ENCODE measurements at places on chromosomes 7 and 10.

GRCh38 chr10:102505462-102506115 lies 1.8 kb downstream of the SUFU start:
- DNase-seq: no peak

- DNase-seq: no peak
These were observed 55.1 kb upstream of the ITGB8 start for GRCh38 chr7:20275637-20276036.

- no peak for DNase-seq
These were observed 87.0 kb upstream of the KMT2E start for GRCh38 chr7:104927055-104927454.

- DNase-seq: no peak
These were observed 271.0 kb upstream of the COBL start for GRCh38 chr7:51587604-51588003.

DNA sequence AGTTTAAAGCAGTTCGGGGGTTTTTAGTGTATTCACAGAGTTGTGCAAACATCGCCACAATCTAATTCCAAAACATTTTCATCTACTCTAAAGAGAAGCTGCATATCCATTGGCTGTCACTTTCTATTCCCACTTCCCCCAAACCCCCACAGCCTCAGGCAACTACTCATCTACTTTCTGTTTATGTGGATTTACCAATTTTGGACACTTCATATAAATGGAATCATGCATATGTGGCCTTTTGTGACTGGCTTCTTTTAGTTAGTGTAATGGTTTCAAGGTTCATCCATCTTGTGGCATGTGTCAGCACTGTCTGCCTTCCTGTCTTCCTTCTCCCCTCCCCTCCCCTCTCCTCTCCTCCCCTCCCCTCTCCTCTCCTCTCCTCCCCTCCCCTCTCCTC lies 78.5 kb upstream of the FZD1 start:
- no peak for DNase-seq

DNA sequence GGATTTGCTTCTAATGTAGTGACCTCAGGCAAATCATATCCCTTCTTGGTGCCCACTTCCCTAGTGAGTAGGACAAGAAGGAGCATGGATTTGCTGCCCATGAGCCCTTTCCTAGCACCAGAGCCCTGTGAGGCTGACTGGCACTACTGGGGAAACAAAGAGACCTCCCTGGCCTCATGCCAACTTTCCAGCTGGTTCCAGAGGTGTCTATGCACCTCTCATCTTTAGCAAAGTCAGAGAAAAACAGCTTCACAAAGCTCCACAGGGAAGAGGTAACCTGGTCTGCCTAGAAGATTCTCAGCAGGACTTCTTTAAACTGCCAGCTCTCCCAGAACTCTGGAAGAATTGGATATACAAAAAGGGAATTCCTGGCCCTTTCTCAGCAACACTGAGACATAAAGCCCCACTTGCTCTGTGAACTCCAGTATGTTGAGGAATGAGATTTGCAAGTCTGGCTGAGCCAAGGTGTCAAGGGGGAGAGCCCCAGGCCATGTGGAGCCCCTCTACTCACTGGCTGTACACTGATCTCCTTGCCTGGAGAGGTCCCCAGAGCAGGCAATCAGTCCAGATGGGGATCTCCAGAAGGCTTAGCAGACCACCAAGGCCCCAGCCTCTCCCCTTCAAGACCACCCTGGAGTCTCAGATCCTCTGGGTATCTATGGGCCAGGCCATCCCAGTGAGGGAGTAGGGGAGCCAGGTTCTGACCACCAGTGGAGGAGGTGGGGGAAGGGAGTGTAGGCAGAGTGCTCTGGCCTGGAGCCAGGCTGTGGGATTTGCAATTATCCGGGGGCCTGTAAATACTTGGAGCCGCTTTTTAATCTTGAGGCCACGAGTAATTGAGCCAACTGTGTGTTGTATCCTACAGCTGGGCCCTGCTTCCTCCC lies 24.4 kb upstream of the RBM20 start:
- DNase-seq: no peak

GRCh38 chr7:7790041-7790741 lies 71.8 kb upstream of the RPA3 start:
- no peak for DNase-seq

DNA sequence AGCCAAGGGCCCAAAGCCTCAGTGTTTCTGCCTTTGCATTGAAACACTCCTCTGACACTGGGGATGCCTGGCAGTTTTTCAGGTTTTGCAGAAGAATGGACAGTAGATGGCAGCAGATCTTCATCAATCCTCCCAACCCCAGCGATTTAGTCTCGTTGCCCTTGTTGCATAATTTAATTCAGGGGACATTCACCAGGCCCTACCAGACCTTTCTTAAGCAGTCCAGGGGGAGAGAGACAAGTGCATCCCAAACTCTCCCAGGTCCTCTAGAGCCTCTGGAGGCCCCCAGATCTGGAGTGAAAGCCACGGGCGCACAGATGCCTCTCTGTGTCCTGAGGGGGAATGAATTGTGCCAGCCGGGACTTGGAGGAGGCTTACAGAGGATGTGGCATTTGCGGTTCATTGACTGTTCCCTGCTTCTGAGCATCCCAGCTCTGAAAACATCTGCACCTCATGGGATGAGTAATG lies 29.6 kb downstream of the MINDY4 start:
- DNase-seq: no peak

DNA sequence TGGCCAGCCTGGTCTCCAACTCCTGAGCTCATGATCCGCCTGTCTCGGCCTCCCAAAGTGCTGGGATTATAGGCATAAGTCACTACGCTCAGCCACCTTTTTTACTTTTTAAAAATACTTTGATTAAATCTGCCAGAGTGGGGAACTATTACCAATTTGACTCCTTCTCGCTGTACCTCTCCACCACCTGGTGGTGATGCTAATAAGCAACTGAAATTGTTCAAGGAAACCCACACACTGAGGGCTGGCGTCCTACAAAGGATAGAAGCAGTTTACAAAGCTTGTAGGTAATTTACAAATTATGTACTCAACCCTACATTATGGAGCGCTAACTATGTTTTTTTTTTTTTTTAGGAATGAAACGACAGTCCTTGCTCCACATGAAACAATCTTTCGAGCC lies 111.1 kb downstream of the CPED1 start:
- no peak for DNase-seq

DNA sequence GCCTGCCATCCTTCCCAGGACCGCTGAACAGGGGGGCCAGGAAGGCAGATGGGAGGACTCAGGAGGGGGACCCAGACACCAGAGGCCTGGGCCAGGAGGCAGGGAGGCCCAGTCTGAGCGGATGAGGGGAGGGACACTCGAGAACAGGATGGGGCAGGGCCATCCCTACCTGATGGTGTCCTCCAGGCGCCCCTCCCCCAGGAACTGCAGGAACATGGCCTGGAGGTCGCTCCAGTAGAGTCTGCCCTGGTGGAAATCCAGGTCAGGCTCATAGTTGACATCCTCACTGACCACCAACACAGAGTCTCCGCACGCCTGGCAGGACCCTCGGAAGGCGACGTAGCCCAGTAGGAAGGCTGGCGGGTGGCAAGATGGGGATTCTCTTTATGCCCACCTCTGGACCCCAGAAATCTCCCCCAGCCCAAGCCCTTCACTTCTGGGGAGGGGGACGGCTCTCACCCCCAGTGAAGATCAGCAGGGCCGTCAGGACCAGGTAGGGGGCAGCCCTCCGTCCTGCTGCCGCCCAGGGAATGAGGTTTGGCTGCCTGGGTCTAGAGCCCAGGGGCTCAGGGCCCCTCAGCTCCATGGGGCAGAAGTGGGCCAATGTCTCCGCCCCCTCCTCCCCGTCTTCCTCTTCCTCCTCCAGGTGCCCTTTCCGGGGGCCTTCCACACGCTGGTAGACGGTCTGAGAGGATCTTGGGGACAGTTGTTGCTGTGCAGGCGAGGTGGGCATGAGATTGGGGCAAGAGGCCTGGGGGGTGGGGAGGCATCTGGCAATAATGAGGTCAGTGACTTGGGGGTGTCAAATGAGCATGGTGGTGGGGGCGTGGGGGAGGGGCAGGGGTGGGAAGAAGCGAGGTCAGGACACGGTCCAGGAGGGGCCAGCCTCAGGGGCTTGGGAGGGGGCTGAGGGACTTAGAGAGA lies 573 bp downstream of the TFR2 start:
- no peak for DNase-seq

DNA sequence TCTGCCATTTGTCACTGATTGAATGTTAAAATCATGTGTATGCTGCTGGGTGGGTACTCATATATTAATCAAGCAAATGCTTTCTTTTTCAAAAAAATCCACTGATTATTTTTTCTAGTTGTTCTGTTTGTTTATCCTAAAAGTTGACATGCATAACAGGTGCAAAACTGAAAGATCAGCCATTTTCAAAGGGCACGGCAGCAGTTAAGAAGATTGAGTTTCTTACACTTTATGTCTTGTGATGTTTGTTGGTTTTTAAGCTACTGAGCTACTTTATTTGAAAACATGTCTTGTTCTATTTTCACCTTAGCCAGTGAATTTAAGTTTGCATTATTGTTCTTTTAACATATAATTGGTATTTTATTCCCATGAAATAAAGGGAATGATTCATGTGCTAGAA lies 45.8 kb downstream of the PPP1R3A start:
- DNase-seq: no peak

DNA sequence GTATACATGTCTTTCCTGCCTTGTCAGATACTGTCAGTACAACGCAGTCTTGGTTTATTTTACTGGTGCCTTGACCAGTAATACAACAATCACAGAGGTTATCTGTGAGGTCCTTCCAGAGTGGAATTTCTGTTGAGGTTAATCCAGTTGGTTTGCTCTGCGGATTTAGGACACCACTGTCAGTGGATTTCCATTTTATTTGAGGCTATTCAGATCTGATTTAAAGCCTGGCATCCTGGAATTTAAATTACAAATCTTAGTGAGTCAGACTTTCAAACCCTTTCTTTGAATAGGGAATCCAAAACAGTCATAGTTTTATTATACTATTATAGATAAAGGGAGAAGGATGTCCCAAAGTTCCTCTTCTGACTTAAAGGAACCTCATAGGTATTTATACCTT lies 40.5 kb downstream of the ANLN start:
- no peak for DNase-seq

GRCh38 chr10:119677904-119678755 lies 26.9 kb downstream of the BAG3 start:
- DNase-seq: no peak

DNA sequence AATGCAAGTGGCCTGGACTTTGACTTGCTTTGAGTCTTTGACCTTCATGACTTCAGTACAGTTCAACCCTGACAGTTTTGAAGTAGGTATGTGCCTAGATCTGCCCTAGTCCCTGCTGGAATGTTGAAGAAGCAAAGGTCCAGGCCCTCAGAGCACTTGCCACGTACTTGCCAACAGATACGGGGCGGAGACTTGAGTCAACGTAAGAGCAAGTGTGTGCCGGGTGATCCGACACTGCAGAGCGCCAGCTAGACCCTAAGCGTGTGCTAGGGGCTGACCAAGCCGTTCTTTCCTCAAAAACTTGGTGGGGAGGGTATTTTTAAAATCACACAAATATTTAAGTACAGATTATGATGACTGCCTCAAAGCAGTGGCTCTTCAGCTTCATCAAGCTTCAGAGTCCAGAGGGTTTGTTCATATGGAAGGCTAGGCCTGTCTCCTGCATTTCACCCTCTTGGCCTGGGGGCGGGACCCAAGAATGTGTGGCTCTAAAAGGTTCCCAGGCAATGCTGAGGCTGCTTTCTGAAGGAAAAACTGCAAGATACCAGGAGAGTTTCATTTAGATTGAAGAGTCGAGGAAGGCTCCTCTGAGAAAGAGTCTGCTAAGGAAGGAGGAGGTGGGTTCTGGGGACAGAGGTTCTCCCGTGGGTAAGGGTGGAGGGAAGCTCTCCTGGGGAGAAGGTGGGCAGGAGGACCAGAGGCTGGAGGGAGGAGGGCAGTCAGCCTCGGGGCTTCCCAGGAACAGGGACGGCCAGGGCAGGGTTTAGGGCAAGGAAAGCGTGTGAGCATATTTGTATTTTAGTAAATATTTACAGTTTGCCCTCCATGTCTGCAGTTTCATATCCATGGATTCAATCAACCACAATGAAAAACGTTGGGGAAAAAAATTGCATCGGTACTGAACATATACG lies 160.3 kb downstream of the EGFR start:
- no peak for DNase-seq

- no peak for DNase-seq
These were observed 451.5 kb upstream of the SORCS1 start for GRCh38 chr10:107616031-107616430.

GRCh38 chr10:56116684-56117083 lies 244.4 kb downstream of the ZWINT start:
- DNase-seq: no peak

DNA sequence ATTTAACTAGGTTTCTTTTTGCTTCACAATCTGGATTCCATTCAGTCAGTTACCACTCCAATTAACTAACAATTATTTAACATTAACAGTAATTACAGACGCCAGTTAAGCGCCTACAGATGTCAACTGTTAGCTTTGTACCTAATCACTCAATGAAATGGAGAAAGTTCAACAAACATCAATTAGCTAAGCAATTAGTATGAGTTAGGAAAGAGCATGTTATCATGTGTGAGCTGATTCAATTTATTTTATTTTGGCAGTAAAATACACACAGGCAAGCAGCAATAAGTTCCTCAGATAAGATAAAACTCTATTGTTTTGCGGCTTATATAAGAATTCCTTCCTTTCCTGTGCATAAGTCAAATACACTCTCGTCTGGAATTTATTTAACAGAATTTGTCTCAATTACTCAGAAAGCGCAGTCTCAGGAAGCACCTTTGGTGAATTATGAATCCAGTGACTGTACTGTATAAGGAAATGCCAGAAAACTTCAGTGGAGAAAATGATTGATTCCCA lies 427.1 kb upstream of the GALNT17 start:
- DNase-seq: no peak

DNA sequence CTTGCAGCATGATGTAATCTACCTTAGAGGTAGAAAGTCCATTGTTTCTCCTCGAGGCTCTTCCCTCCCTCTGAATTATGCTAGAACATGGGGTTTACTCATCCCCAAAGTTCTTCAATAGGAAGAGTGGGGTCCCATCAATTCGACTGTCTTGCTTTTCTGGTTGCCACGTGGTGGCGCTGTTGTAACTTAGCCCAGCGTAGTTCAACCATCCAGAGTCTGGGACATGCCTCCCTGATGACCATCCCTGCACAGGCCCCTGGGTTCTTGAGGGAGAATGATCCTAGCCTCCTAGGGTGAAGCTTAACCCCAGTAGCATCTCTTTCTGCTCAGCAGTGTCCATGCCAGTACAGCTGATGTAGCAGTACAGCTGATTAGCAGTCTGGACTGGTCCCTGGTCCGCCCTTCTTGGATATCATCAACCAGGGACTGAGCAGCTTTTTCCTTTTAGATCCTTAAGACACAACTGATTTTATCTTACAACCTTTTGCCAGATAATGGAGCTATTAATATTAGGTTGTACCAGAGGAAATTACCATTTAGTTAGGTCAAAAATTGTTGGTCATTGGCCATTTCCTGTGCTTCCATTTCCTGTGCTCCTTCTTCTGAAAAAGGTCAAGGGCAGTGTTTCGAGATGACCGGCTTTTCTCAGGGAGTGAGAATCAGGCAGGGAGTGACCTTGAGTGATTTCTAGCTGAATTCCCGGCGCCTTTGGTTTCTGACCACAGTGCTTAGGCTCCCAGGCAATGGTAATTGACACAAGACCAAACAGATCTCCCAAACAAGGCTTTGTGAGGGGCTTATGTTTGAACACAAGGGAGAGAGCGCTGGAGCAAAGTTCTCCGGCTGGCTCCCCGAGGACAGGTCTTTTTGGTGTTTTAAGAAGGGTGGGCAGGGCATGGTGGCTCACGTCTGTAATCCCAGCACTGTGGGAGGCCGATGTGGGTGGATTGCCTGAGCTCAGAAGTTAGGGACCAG lies 65.4 kb downstream of the TACC2 start:
- no peak for DNase-seq
